ENCODE measurements at places on chromosomes 5 and 9.

DNA sequence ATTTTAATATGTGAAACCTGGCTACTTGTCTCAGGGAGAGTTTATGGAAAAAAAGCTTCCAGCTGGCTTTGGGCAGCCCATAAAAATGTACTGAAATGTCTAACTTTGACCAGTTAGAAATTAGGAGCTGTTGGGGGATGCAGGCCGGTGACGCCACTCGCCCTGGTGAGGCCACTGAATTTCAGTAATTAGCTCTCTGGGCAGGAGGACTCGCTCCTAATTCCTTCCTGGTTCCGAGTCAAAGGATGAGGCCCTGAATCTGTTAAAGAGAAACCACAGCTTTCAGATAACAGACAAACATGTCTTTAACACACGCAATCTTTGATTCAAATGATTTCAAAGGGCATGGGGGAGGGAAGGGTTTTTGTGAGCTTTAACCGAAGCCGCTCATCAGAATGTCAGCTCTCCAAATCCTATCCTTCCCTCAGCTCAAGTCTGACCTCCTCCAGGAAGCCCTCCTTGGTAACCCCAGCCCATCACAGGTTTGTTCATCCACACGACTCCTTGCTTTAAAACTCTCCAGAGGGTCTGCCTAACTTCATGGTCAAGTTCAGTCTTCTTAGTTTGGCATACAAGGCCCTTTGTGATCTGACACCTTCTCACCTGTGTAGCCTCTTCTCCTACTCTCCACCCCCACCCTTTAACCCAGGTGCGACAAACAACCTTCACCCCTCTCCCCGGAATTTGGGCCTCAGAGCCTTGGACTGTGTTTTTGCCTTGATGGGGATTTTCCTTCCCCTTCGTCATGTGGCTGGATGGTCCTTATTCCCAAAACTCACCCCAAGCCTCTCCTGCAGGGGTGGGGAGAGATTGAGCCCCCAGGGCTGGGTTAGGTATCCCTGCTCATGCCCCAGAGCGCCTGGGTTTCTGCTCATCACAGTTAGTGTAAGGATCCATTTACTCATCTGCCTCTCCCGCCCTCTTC lies 13.6 kb upstream of the PHF19 start:
- no peak overlapping the region for H3K4me3 ChIP-seq
- H3K27ac ChIP-seq: peak overlapping the region; percentile 53
- peaks cover 13% of the 10 kb centered on the region for H3K4me1 ChIP-seq

- H3K27ac ChIP-seq: no peak overlapping the region
- H3K36me3 ChIP-seq: no peaks in the 10 kb centered on the region
- no peak for DNase-seq
- H3K4me3 ChIP-seq: no peak overlapping the region
- no peaks in the 10 kb centered on the region for H3K4me1 ChIP-seq
Measured at GRCh38 chr9:1994180-1994579, 21.0 kb upstream of the SMARCA2 start.

DNA sequence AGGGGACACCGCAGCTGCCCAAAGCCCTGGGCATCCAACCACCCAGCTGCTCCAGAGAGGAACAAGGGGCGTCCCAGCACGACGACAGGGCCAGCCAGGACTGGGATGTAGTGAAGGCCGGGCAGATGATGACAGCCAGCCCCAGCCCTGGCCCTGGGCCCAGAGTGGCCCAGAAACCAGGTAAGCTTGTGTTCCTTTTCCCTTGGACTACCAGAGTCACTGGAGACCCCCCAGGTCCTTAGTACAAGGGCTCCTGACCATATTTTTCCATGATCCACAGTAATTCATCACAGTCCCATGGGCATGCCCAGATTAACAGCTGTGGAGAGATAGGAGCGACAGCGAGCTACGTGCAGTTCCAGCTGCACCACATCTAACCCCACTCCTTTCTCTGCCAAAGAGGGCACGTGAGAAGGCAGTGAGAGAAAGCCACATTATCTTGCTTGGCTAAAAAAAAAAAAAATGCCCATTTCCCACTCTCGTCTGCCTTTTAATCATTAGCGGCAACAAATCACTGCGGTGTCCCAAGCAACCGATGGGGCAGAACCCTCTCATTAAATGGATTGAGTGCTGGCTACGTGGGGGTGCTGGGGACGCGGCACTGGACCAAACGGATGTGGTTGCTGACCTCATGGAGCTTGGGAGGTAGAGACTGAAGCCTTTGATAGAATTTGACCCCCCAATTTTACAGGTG lies 21.7 kb upstream of the SYNPO start:
- H3K36me3 ChIP-seq: no peaks in the 10 kb centered on the region
- peak overlapping the region; percentile 82 for H3K27ac ChIP-seq
- peak; percentile 71 for DNase-seq
- H3K27me3 ChIP-seq: no peaks in the 10 kb centered on the region
- H3K4me1 ChIP-seq: peaks cover 77% of the 10 kb centered on the region

GRCh38 chr9:125593581-125594222 lies 113.3 kb downstream of the MAPKAP1 start:
- DNase-seq: no peak
- no peaks in the 10 kb centered on the region for H3K36me3 ChIP-seq

GRCh38 chr5:83957188-83957587 lies 236.5 kb upstream of the HAPLN1 start:
- H3K27me3 ChIP-seq: no peaks in the 10 kb centered on the region
- no peak overlapping the region for H3K27ac ChIP-seq
- DNase-seq: no peak
- no peaks in the 10 kb centered on the region for H3K36me3 ChIP-seq

- no peaks in the 10 kb centered on the region for H3K36me3 ChIP-seq
- H3K27me3 ChIP-seq: no peaks in the 10 kb centered on the region
- H3K4me1 ChIP-seq: no peaks in the 10 kb centered on the region
- no peak overlapping the region for H3K27ac ChIP-seq
Measured at GRCh38 chr9:134245179-134245578, 80.8 kb upstream of the RNU6ATAC start.

Measured in upper lobe of left lung (tissue), 6 donors.